T-cell (primary cell): ENCODE measurements at places on chromosomes 12 and 14.

GRCh38 chr12:56230432-56231183 lies 757 bp downstream of the SLC39A5 start:
- DNase-seq = no peak

- no peak for DNase-seq
Observed at GRCh38 chr14:101008631-101009336, 105.3 kb upstream of the RTL1 start.

DNA sequence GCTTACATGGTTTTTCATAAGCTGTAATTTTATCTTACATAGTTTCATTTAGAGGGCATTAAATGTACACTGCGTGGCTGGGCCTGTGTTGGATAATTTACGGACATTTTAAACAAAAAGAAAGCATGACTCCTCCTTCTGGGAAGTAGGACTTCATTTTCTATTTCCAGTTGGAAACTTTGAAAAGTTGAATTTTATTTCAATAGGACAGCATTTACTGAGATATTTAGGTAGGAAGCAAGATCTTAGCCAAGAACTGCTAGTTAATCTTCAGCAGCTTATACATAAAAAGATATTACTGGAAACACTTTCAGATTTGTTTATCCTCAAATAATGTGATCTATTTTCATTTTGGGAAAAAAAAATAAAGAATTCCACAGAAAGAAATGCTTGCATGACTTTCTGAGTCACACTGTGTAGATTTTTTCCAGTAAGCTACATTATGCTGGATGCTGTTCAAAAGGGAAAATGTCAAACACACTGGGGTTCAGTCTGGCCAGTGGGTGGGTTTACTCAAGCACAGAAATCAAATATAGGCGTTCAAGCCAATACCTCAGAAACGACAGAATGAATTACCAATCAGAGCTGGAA lies 239.4 kb upstream of the KRR1 start:
- no peak for DNase-seq

GRCh38 chr12:94867066-94867855 lies 136.2 kb downstream of the NDUFA12 start:
- no peak for DNase-seq

GRCh38 chr12:75863533-75863932 lies 168.0 kb downstream of the PHLDA1 start:
- DNase-seq = no peak

GRCh38 chr14:35879151-35879648 lies 53.1 kb downstream of the BRMS1L start:
- no peak for DNase-seq

DNA sequence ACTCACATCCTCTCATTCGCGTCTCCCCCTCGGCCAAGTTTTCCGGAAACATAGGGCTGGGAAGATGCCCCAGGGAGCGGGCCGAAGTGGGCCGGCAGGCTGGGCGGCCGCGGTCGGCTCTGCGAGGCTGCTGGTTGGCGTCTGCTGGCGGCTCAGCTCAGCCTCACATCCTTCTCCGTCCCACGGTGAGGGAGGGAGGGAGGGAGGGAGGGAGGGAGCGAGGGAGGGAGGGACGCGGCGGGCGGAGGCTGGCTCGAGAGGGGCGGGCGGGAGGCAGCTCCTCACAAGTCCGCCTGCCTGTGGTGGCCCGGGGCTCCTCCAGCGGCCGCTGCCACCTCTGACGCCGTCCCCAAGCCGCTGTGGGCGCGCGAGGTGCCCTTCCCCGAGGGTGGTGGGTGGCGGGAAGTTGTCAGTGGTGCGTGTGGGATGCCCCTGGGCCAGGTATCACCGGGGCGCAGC lies 93.8 kb downstream of the RFLNA start:
- DNase-seq = peak; percentile 36

- DNase-seq = no peak
Observed at GRCh38 chr14:69559581-69560011, 15.1 kb downstream of the CCDC177 start.

GRCh38 chr14:54209511-54210250 lies 187.1 kb upstream of the CDKN3 start:
- no peak for DNase-seq

- DNase-seq = no peak
Observed at GRCh38 chr12:49367381-49368239, at the start of gene SPATS2. TSS of gene SPATS2 (plus strand) at chr12:49367462. CDS start at chr12:49461013, 93,551 bp downstream.

GRCh38 chr12:113638460-113638775 lies 166.7 kb upstream of the LHX5 start:
- no peak for DNase-seq

- no peak for DNase-seq
Observed at GRCh38 chr14:28102814-28103213, 663.8 kb upstream of the FOXG1 start.

DNA sequence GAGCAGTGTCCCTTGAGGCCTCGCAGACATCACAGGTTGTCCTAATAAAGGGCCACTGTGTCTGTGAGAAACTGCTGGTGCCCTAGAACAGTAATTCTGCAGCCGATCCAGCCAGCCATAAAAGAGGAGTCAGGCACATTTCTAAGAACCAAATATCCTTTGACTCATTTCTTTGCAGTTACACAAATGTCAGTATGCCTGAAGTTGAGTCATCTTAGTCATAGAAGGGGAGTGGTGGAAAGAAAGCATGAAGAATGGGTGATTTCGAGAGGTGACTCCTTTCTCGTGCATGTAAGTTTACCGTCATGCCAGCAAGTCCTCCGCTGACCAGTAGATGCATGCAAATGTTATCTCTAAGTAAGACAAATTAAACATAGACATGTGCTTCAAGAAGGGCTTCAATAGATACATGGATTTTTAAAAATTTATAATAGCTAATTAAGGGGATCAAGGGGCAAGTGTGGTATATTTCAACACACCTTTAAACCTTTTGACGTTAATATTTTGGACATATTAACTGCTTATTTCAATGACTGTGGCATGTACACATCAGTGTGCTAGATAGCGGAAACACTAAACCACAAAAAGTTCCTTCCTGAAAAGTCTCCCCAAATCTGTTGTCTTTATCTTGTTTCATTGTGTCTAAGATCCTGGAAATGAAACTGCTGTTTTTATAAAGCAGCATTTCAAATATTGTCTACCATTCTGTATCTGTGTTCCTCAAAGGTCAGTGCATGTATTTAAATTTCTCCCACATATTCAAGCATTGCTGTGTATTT lies 497.4 kb downstream of the NPAS3 start:
- DNase-seq = no peak

GRCh38 chr12:88918161-88918560 lies 337.9 kb upstream of the KITLG start:
- DNase-seq = no peak

- no peak for DNase-seq
Observed at GRCh38 chr12:86331012-86331411, 74.8 kb upstream of the MGAT4C start.

- no peak for DNase-seq
Observed at GRCh38 chr12:108820707-108821406, 36.5 kb downstream of the SSH1 start.
